Articular chondrocyte of knee joint (primary cell): ENCODE measurements at places on chromosomes 7 and 10. TPM values are rescaled to one million over a fixed set of nuclear protein-coding genes. Genes with fewer than 3 reads are reported as not detected.

Gene GLCCI1
- total RNA-seq, result 17.3 and 25.2 TPM in 2 replicates

Gene RSPH10B
- total RNA-seq, result 0.11 and 0.13 TPM in 2 replicates

Gene CHN2
- 0.32 TPM in 1 of 2 replicates, not detected in the other for total RNA-seq

Gene ADIRF
- 50.6 and 78.0 TPM in 2 replicates for total RNA-seq

Gene SLC35B4
- total RNA-seq, result 25.7 and 26.9 TPM in 2 replicates

Gene ATXN7L1
- 15.5 and 18.9 TPM in 2 replicates for total RNA-seq

Gene BLVRA
- total RNA-seq, result 31.0 and 36.3 TPM in 2 replicates

Gene PSAP
- 584 and 591 TPM in 2 replicates for total RNA-seq

Gene ZNF853
- total RNA-seq, result 0.86 and 4.8 TPM in 2 replicates

Gene TBX20
- total RNA-seq, result 0.11 and 0.13 TPM in 2 replicates

Gene FBXO24
- 0.13 and 0.43 TPM in 2 replicates for total RNA-seq

Gene TEX36
- not detected in 2 replicates for total RNA-seq

Gene TACC2
- total RNA-seq, result 10.5 and 14.1 TPM in 2 replicates

Gene GLI3
- 20.2 and 25.5 TPM in 2 replicates for total RNA-seq

Gene GPR26
- not detected in 2 replicates for total RNA-seq

Gene LRRTM3
- total RNA-seq, result not detected in 2 replicates

Gene OR2A5
- not detected in 2 replicates for total RNA-seq

Gene SPDYE18
- total RNA-seq, result 0.26 TPM in 1 of 2 replicates, not detected in the other

Gene REPIN1
- 30.1 and 35.7 TPM in 2 replicates for total RNA-seq

Gene SLC26A5
- not detected in 2 replicates for total RNA-seq

Gene ATOH7
- total RNA-seq, result 0.11 TPM in 1 of 2 replicates, not detected in the other

Gene SLC18A3
- total RNA-seq, result not detected in 2 replicates

Gene CDNF
- total RNA-seq, result 2.7 and 3.5 TPM in 2 replicates

Gene ASAH2
- 0.78 and 0.97 TPM in 2 replicates for total RNA-seq

Gene GSTO2
- total RNA-seq, result 9.0 and 11.0 TPM in 2 replicates

Gene GHRHR
- not detected in 2 replicates for total RNA-seq

Gene CTTNBP2
- total RNA-seq, result 0.65 TPM in 2 replicates

Gene OR6B1
- total RNA-seq, result not detected in 2 replicates

Gene CPA4
- total RNA-seq, result 250 and 331 TPM in 2 replicates

Gene POMZP3
- 8.2 and 9.3 TPM in 2 replicates for total RNA-seq

Gene RET
- 0.32 and 0.65 TPM in 2 replicates for total RNA-seq

Gene TMEM273
- not detected in 2 replicates for total RNA-seq

Gene C10orf67
- total RNA-seq, result not detected in 2 replicates

Gene RELN
- total RNA-seq, result under 0.01 TPM in 2 replicates

Gene MYL10
- not detected in 2 replicates for total RNA-seq

Gene PDE6C
- total RNA-seq, result not detected in 2 replicates
